Mammary epithelial cell (primary cell): ENCODE measurements at places on chromosomes 5 and 9. TPM values are rescaled to one million over a fixed set of nuclear protein-coding genes. Genes with fewer than 3 reads are reported as not detected.

DNA sequence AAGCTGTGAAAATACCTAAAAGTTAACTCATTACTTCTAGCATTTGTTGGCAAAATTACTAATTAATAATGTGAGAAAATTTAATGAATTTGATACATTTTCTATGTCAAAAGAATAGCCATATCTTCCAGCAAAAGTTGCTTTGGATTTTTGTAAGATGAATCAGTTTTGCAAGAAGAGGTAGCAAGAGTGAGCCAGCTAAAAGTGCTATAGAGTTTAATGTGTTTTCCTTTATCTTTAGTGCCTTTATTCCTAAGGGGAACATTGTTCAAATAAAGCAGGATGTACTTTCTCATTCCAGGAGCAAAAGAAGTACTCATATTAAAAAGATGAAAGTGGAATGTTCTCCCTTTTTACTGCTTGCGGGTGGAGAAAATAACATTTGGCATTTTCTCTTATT is 622.2 kb downstream of the ANXA1 start:
- DNase-seq, result no peak

DNA sequence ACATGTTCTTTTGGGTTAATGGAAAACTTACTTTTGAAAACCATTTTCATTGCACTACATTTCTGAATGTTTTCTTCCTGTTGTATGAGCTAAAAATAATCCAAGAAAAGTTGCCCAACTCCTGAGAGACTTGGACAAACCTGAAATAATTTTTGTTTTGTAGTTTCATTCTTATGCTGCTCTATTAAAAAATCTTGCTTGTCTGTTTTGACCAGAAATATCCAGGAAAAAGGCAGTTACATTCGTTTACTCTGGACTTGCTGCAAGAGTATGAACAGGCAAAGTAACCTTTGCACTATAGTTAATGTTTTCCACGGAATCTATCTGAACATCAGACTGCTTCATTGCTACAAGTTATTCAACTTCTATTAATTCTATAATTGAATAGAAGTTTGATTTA is 200.1 kb upstream of the DAB2 start:
- DNase-seq, result no peak

GRCh38 chr5:68379275-68380036 is 163.9 kb downstream of the PIK3R1 start:
- DNase-seq, result no peak

DNA sequence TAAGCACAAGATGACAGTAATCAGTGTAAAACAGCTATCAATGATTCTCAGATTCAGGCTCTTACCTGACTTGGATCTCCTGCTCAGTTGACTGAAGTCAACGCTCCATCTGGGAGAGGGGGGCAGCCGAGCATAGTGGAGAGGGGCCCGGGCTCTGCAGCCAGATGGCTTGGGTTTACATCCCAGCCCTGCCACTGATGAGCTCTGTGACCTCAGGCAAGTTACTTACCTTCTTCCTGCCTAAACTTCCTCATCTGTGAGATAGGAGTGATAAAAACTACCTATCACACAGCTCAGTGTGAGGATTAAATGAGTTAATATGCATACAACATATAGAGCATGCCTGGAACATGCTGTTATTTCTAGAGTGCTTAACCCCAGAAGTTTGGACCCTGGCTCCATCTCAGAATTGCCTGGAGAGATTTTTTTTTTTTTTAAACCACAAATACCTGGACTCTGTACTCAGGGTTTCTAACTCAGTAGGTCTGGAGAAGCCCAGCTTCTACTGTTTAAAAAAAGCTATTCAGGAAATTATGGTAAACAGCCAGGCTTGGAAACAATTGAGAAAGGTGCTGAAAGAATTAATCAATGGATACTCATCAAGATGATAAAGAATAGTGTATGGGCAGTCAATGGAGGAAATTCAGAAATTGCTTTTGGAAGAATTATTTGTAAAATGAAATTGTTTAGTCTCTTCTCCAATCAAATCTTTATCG is 72.2 kb downstream of the ANKRD55 start:
- DNase-seq, result no peak

GRCh38 chr5:118249386-118249785 is 739.0 kb downstream of the DTWD2 start:
- DNase-seq, result no peak

DNA sequence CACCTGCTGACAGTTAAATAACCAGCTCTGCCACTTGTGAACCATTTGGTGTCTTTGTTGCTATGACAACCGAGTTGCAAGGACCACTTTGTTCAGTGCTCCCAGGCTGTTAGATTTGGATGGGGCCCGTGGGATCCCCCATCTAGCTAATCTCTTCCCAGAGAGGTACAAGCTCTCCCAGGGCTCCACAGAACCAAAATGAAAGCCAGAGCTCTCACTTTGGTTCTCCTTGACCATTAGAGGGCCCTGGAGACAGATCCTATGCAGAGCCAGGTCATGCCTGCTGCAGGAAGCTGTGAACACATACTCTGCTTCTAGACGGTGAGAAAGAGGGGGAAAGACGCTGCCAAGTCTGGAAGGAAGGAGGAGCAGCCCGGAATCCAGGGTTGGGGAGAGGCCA is 224.6 kb downstream of the GABBR2 start:
- DNase-seq, result no peak

DNA sequence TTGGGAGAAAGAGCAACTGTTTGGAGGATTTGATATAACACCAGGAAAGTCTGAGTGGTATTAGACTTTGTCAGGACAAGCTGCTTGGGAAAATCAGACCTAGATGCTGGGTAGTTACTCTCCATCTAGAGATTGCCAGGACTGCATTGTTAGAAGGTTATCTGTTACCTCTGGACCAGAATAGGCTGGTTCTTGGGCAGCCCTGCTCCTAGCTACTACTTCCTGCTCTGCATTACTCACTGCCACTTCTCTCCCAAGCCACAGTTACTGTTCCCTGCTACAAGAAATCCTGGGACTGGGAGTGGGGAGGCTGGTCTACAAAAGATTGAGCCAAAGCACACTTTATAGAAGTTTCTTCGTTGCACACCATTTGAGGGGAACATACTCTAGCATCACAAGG is 95.5 kb upstream of the KCNN2 start:
- DNase-seq, result no peak

GRCh38 chr5:151159649-151160373 is 2.2 kb upstream of the ANXA6 start:
- no peak for DNase-seq

ELOVL7 gene
- 5.6 TPM for polyA plus RNA-seq

CDKN2B gene
- polyA plus RNA-seq, result 23.5 TPM

- DNase-seq, result peak; percentile 31
Measured at GRCh38 chr9:114504341-114505186, 709 bp downstream of the WHRN start.
